ENCODE measurements at places on chromosomes 11 and 22. TPM values are rescaled to one million over a fixed set of nuclear protein-coding genes. Genes with fewer than 3 reads are reported as not detected.

MLC1 gene
- total RNA-seq, result 0.10 TPM

MS4A12 gene
- total RNA-seq, result not detected

PRG3 gene
- total RNA-seq, result not detected

CCDC116 gene
- not detected for total RNA-seq

DNA sequence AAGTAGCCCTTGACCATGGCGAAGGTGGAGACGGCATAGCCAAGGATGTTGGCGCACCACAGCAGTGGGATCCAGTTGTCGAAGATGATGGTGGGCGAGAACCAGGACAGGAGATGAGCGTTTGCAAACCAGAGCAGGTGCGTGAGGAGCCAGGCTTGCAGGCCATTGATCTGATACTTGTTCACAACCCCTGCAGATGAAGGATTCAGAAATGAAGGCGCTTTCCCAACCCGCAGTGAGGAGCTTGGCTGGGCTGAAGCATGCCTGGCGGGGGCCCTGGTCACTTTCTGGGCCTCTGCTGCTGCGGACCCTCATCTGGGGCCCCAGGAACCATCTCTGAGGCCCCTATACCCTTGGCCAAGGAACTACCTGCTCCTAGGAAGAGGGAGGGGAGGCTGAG lies 6.9 kb downstream of the DHCR7 start:
- no peak for DNase-seq

- peak; percentile 85 for DNase-seq
These were observed 11.1 kb downstream of the NAV2 start for GRCh38 chr11:19723572-19724342.

DNA sequence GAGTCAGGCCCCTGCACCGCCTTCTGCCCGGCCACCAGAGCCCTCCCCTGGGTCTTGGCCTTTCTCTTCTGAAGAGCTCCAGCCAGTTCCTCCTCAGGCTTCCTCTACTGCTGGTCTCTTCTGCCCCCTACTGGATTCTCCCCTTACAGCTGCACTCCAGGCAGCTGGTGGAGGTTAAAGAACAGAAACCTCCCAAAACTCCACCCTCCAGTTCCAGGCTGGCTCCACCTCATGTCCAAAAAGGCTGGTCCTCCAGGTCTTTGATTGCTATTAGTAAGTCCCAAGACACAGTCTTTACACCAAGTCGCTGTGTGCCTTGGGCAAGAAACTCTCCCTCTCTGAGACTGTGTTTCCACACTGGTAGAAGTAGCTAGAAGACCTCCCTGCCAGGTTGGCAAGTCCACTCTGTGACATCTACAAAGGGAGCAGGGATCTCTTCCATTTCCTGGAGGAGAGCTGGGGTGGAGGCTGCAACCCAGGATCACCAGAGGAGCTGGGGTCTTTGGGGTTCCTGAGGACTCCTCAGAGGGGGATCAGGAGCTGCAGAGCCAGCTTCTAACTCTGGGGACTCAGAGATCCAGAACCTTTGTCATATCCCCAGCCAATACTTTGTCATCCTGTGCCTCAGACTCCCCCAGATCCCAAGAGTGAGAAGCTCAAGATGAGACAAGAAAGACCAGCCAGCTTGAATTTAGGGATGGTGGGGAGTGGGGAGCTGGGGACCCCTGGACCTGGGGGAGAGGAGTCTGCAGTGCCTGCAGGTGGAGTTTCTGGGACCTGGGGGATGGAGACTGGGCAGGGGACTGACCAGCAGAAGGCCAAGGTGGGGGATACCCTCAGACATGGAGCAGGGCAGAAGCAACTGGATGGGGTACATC lies 3.4 kb upstream of the IGLL5 start:
- DNase-seq, result peak; percentile 61

DNA sequence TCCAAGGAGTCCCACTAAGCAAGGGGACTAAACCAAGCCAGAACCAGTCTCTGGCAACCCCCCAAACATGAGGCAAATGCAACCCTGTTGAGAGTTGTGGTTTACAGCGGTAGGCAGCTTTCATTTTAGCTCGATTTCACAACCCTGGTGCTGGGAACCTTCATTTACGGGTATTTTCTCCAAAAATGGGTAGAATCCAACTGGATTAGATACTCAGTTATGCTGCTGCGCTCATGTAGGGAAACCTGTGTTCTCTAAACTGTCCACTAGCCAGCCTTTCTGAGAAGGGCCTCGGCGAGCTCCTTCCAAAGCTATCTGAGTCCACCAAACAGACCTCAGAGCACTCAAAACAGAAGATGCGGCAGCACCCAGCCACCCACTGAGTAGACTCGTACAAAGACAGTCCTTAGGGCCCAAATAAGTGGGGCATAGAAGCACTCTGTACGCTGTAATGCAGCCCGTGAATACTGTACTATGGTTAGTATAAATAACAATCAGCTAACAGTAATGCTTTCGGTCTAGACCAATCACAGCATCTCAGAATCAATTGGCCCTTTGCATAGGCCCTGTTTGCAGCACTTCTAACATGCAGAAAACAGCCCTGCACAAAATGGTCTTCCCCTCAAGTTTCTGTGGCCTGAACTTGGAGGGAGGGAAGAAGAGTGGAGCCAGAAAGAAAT lies 104.7 kb downstream of the ETS1 start:
- no peak for DNase-seq

DNA sequence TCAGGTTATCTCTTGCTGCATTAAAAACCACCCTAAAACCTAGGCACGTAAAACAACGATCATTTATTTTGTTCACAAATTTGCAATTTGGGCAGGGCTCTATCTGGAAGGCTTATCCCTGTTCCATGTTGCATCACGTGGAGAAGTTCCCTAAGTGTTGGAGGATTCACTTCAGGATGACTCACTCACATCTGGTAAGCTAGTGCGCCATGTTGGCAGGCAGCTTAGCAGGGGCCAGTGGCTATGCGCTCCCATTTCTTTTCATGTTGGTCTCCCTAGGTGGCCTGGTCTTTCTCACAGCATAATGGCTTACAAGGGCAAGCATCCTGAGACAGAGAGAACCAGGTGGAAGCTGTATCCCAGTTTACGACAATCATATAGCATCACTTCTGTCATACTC lies 226.8 kb downstream of the BLID start:
- DNase-seq, result no peak

DNA sequence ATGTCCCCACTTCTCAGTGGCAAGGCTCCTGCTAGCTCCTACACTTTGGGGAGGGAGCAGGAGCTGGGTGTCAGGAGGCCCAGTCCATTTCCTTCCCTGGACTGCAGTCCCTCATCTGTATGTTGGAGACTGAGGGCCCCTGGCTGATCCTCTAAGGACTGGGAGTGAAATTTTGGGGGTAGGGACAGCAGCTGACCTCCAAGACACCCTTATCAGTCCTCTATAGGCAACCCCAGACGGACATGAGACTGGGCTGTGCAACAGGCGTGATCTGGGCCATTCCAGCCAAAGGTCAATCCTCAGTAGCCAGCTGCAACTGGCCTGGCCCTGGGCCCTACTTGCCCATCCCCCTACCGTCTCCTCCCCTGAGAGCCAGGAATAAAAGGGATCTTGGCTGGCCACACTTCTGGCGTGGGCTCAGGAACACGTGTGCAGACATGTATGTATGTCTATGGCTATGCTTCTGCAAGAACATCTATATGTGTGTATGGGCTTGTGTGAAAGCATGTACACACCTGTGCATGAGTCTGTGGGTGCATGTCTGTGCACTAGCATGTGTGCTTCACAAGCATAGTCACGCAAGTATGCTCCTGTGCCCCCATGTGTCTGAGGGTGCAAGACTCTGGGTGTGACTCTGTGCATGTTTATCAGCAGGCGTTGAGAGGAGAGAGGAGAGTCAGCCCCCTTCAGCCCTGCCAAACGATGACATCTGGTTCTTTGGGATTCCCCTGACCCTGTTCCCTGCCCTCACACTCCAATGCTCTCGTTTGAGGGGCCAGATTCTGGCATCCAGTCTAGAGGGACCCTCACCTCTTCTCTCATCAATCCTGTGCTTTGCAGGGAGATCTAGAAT lies 24.6 kb upstream of the DGAT2 start:
- no peak for DNase-seq

All from HT1080 (cell line).